ENCODE measurements at places on chromosomes 2 and 18.

DNA sequence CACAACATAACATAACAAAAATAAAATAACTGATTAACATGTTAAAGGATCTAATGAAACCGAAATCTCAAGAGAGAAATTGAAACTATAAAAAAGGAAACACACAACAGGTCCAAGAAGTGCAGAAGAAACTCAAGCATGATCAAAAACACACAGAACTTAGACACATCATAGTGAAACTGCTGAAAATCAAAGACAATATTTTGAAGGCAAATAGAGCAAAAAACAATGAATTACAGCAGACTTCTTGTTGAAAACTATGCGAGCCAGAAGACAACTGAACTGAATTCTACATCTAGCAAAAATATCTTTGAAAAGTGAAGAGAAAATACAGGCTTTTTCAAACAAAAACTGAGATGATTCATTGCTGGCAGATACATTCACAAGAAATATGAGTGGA is 61.3 kb downstream of the UGP2 start:
- DNase-seq = no peak

DNA sequence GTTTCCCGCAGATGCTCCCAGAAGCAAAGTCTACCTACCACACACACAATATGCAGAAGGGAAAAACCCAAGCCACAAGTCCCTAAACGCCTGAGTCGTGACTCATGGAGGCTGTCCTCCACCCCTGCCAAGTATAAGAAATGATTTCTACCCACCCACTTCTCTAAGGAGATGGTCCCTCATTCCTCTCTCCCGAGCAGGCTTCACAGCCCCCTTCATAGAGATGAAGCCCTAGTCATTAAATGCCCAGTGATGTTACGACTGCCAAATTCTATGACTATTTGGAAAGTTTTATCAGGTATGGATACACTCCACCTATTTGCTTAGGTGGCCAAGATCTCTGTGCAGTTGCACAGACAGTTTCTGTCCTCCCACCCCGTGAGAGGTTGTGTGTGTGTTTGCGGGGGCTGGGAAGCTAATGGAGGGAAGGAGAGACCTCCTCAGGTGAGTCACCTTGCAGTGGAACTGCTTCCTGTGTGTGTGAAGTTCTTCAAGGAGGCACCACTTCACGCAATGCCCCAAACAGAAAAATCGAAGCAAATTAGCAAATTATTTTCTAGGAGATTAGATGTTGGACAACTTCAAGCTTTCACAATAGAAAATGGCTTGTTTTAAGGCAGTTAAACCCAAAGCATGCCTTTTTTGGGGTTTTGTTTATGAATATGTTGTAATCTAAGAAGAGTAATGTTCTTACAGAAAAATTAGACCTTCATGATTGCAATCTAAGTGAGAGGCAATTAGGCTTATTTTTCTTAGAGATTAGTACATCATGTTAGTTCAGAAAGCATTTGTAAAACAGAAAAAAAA is 175.2 kb downstream of the TGIF1 start:
- DNase-seq = peak; percentile 38

DNA sequence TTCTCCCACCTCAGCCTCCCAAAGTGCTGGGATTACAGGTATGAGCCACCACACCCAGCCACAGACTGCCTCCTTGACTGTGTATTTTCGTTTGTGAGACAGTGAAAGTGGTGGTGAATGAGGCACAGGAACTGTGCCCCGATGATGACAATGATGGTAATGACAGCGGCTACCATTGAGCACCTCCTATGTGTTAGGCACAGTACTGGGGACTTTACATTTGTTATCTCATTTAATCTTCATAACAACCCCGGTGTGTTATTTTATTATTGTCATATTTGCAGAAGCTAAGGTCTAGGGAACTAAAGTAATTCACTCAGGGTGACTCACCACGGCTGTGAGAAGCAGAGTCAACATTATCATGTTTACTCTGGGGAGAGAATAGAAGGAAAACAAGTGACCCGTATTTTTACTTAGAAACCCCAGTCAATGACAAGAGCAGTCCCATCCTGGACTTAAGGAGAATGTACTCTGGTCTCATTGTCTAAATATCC is 77.6 kb upstream of the ALPP start:
- no peak for DNase-seq

DNA sequence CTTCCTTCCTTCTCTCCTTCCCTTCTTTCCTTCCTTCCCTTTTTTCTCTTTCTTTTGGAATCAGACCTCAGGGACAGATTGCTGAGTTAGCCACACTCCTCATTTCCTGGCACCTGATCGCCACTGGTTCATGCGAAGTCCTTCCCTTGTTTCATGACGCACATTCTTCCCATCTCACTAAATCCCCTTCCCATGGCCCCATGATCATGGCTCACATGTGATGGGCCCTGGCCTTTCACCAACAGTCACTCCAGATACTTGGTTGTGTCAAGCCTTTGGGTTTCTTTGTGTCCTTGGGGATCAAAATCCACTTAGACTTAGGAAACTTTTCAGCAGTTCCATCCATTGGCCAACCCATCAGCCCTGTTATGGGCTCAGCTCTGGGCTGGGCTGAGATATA is 23.8 kb upstream of the ASPRV1 start:
- DNase-seq = no peak

GRCh38 chr18:45860492-45860891 is 35.0 kb downstream of the SIGLEC15 start:
- DNase-seq = no peak

GRCh38 chr2:100801402-100801801 is 18.5 kb upstream of the NPAS2 start:
- no peak for DNase-seq

- no peak for DNase-seq
These were observed 6.9 kb upstream of the TMEM87B start for GRCh38 chr2:112048236-112048592.

- no peak for DNase-seq
These were observed 286.0 kb upstream of the KYNU start for GRCh38 chr2:142591420-142591819.

DNA sequence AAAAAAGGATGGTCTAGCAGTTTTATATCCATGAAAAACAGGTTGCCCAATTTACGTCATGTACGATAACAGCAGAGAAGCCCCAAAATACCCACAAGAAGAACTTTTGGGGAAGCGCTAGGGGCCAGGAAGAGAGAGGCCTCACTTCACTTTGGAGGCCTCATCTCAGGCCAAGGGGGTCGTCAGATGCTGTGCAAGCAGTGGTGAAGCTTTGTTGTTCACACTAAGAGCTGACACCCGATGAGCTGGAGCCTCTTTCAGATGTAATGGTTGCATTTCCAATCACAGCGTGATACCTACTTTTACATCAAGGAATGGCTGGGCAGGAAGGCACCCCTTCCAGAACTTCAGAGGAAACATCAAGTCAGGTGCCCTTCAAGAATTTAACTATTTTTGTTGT is 242.3 kb upstream of the PXDN start:
- no peak for DNase-seq

GRCh38 chr2:35933031-35933430 is 422.5 kb upstream of the CRIM1 start:
- DNase-seq = no peak

DNA sequence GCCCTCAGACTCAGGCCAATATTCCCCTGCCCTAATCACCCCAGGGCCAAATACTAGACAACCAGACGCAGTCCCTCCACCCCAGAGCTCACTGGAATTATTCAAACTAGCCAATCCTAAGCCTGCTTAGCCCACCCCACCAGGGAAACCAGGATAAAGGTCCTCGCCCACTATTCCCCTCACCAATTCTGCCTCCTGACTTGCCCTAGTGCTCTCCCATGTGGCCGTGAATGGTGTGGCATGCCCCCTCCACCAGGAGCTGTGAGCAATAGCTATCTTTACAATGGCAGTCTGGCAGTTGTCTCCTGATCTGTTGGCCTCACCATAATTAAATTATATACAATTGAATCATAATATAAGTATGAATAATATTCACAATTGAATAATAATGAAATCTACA is 42.3 kb downstream of the FAM124B start:
- no peak for DNase-seq

GRCh38 chr18:34709750-34710441 is at the start of gene DTNA:
Gene DTNA (plus strand): TSS chr18:34710298. CDS start chr18:34755977, 45,679 bp downstream.
- DNase-seq = no peak

DNA sequence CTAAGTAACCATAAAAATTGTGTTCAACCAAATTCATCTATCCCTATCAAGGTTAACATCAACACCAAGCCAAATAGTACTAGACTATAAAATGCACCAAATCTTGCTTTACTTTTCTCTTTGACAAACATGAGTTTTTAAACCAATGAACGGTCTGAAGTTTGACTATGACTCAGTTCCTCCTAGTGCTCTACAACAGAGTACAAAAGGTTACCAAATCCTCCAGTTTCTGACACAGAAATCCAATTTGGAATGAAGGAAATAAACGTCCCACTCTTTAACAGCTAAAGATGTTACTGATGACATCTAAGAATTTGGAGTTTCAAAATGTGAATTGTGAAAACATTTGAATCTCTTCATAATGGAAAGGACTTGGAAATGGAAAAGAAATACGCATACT is 11.8 kb upstream of the ACVR1 start:
- no peak for DNase-seq

DNA sequence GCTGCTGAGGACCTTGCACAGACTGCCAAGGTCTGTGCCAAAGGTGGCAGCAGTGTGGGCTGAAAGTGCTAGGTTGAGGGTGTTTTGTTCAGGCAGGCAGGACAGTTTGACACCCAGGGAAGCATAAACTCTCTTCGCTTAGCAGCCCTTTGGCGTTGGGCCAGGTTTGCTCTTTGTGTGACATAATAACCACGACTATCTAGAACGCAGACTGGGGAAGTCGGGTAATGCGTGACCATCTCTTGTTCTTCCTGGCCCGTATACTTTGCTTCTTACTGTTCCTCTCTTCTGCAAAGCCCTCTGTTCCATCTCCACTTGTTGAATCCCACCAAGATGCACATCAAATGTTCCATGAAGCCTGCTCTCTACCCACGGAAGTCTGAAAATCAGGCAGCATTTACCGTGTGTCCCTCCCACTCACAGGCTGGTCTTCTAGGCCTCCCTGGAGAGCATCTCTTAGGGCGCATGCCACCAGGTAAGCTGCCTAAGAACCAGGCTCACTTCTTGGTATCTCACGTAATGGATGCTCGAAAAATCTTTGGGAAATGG is 96.7 kb upstream of the LMAN1 start:
- DNase-seq = no peak

- DNase-seq = no peak
These were observed 85.7 kb downstream of the ACTR2 start for GRCh38 chr2:65313126-65313953.

- DNase-seq = no peak
These were observed 217.9 kb upstream of the ITGA4 start for GRCh38 chr2:181239201-181239799.

GRCh38 chr2:86417961-86418360 is 23.2 kb upstream of the KDM3A start:
- no peak for DNase-seq

DNA sequence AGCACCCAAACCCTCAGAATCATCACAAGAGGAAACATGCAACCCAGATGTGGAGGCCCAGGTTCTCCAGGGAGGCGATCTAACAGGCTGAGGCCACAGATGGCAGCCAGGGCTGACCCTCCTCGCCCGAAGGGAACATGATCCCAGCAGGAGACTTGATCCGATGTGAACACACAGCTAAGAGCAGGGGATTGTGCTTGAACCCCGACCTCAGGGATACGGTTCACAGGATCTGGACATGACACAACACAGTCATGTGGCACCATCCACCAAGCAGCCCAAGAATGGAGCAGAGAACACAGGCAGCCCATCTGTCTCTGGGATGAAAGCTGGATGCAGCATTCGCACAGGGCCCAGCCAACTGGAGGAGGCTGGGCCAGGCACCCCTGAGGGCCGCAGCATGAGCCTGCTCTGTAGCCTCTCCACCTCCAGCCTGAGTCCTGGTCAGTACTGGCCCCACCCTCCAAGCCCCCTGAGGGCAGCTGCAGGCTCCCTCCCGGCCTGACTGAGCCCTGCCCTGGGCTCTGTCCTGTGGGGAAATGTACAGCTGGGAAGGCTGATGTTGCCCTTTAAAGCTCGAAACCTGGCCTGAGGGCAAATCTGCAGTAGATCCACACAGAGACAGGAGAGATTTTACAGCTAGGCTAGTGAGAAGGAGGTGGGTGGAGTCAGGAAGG is 39.0 kb downstream of the AQP12A start:
- no peak for DNase-seq

- DNase-seq = no peak
These were observed 22.5 kb downstream of the DAPL1 start for GRCh38 chr2:158817588-158817987.

GRCh38 chr2:224287531-224287930 is 114.4 kb downstream of the FAM124B start:
- DNase-seq = no peak

DNA sequence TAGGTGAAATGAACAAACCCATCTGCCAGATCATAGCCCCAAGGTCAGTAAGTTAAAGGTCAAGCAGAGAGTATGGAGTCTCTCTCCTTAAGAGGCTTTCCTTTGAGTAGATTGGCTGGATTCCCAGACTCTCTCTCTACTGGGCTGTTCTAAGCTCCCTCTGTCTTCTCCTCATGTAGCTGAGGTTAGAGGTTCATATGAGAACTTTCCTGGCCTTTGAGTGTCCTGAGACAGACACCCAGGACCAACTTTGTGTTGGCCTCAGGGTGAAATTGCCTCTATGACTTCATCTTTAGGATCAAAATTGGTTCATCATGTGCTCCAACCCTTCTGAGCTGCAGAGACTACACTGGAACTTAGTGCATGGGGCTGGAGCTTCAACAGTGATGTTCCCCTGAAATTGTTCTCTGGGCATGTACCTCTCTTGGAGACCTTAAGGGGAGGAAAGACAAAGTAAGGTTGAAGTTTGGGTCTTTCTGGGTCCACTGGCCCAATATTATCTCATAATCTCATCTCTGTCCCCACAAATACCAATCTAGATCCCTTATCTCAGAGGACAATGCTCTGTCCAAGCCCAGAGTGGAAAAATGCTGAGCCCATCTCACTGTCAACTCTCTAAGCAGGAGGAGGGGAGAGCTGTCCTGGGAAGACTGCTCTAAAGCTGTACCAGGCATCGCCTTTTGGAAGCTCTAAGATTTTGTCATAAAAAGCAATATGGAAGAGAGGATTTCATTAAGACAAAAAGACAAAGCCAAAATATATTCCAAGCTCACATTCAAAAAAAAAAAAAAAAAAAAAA is 177.3 kb upstream of the ARL4C start:
- no peak for DNase-seq

GRCh38 chr2:231546014-231546715 is 15.9 kb upstream of the NMUR1 start:
- DNase-seq = no peak

GRCh38 chr2:20054931-20055330 is 3.5 kb upstream of the LAPTM4A start:
- no peak for DNase-seq

GRCh38 chr2:173985605-173985992 is 20.4 kb upstream of the SP3 start:
- no peak for DNase-seq

DNA sequence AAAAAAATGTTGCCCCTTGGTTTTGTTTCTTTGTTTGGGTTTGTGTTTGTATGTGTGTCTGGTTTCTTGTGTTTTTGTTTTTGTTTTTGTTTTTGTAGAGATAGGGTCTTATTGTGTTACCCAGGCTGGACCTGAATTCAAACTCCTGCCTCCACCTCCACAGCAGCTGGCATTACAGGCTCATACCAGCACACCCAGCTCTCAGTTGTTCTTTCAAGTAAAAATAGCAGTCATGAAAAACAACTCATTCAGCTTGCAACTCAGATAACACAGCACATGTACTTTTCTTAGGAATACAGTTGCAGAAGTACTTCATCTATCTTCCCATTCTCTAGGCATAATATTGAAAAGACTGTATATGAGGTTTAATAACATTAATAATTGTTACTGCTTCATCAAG is 37.0 kb downstream of the ZC3H8 start:
- DNase-seq = no peak

GRCh38 chr18:49584394-49584793 is 22.5 kb downstream of the LIPG start:
- DNase-seq = no peak

- no peak for DNase-seq
These were observed 473.6 kb upstream of the NRXN1 start for GRCh38 chr2:51505533-51505932.
